ENCODE measurements at places on chromosomes 2 and 18.

DNA sequence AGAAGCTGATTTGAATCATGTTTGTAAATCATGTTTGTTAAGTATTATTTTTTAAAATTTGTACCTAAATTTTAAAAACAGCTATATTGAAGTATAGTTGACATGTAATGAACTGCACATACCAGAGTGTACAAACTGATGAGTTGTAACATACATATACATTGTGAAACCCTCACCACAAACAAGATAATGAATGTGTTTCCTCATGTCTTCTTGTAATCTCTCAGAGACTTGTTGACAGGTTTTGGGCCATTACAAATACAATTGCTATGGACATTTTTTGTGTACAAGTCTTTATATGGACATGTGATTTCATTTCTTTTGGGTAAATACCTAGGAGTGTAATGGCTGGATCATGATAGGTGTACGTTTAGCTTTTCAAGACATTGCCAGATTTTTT, 21.5 kb downstream of the WDR43 start:
- H3K4me1 ChIP-seq: peaks cover 11% of the 10 kb centered on the region
- H3K4me3 ChIP-seq: no peak overlapping the region

GRCh38 chr2:116141891-116142474, 1672.5 kb upstream of the DDX18 start:
- H3K36me3 ChIP-seq: peaks cover 2% of the 10 kb centered on the region
- no peak overlapping the region for H3K4me3 ChIP-seq
- no peaks in the 10 kb centered on the region for H3K4me1 ChIP-seq
- no peak overlapping the region for H3K27ac ChIP-seq
- H3K27me3 ChIP-seq: no peaks in the 10 kb centered on the region

GRCh38 chr2:29238497-29238896, 123.3 kb downstream of the CLIP4 start:
- H3K27ac ChIP-seq: no peak overlapping the region
- H3K36me3 ChIP-seq: no peaks in the 10 kb centered on the region
- H3K4me1 ChIP-seq: no peaks in the 10 kb centered on the region
- H3K4me3 ChIP-seq: no peak overlapping the region
- H3K27me3 ChIP-seq: peaks cover 51% of the 10 kb centered on the region

GRCh38 chr18:57841568-57841967, 38.5 kb upstream of the ATP8B1 start:
- no peak overlapping the region for H3K4me3 ChIP-seq
- no peak for DNase-seq
- H3K4me1 ChIP-seq: no peaks in the 10 kb centered on the region
- no peak overlapping the region for H3K27ac ChIP-seq
- H3K36me3 ChIP-seq: peaks cover under 1% of the 10 kb centered on the region

- no peaks in the 10 kb centered on the region for H3K4me1 ChIP-seq
- H3K27me3 ChIP-seq: peaks cover 21% of the 10 kb centered on the region
- H3K4me3 ChIP-seq: no peak overlapping the region
Observed at GRCh38 chr18:59736061-59736460, 38.8 kb upstream of the CCBE1 start.

DNA sequence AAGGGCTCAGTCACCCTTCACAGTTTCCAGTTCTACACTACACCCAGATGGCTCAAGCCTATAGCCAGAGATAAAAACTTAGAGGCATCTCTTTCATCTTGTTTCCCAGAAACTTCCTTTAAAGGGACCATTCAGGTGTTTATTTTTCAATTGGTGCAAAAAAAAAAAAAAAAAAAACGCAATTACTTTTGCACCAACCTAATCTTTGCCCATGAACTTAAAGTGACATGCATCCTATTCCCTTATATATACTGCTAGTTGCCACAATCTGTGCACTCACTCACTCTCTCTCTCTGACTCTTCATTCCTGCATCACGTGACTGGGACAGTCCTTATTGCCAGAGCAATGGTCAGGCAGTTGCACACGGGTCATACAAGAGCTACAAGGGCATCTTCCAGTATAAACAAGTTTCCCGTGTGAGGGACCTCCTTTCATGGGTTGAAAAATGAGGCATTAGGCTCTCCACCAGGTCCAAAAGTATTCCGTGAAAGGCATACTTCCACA, 789.4 kb downstream of the EPHA4 start:
- peaks cover 20% of the 10 kb centered on the region for H3K27me3 ChIP-seq
- H3K36me3 ChIP-seq: no peaks in the 10 kb centered on the region
- H3K27ac ChIP-seq: no peak overlapping the region
- no peak for DNase-seq

DNA sequence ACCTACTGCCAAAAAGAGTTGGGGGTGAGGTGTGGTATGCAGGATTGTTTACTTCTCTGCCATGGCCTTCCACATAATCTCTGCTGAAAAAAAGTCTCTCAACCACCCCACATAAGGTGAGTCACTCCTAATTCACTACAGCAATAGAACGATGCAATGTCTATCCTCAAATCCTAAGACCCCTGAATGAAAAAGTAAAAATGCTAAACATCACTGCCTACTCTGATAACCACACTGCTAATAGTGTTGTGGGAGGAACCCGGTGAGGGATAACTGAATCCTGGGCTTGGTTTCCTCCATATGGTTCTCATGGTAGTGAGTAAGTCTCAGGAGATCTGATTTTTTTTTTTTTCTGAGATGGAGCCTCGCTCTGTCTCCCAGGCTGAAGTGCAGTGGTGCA, 252.5 kb downstream of the PIEZO2 start:
- no peak for DNase-seq
- H3K36me3 ChIP-seq: no peaks in the 10 kb centered on the region
- no peaks in the 10 kb centered on the region for H3K4me1 ChIP-seq
- no peaks in the 10 kb centered on the region for H3K27me3 ChIP-seq
- H3K4me3 ChIP-seq: no peak overlapping the region
- no peak overlapping the region for H3K27ac ChIP-seq

GRCh38 chr2:28993206-28993960, 12.3 kb downstream of the TOGARAM2 start:
- H3K27me3 ChIP-seq: no peaks in the 10 kb centered on the region
- H3K4me3 ChIP-seq: no peak overlapping the region
- DNase-seq: no peak
- H3K27ac ChIP-seq: no peak overlapping the region
- H3K36me3 ChIP-seq: peaks cover 4% of the 10 kb centered on the region

DNA sequence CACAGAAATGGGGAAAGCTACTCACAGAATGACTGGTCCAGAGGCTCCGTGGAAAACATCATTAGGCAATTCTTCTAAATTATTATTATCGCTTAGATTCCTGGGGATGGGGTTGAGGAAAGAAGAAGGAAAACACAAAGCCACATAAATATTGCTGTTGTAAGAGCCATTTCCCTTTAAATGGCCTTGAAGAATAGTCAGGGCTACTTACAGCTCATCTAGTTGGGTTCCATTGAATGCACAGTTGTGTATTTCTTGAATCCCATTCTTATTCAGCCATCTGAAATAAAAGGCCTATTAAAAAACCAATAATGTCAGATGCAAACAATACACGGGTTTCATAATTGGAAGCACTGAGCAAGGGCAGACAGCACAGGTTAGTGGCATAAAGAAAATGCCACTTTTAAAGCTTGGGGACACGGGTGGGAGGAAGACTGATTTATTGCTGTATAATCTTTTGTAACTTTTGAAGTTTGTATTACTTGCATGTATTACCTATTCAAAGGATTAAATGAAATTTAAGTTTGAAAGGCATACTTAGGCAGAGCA, 171.4 kb downstream of the FSHR start:
- no peak for DNase-seq
- no peak overlapping the region for H3K27ac ChIP-seq
- H3K4me3 ChIP-seq: no peak overlapping the region
- peaks cover 2% of the 10 kb centered on the region for H3K36me3 ChIP-seq
- no peaks in the 10 kb centered on the region for H3K27me3 ChIP-seq

DNA sequence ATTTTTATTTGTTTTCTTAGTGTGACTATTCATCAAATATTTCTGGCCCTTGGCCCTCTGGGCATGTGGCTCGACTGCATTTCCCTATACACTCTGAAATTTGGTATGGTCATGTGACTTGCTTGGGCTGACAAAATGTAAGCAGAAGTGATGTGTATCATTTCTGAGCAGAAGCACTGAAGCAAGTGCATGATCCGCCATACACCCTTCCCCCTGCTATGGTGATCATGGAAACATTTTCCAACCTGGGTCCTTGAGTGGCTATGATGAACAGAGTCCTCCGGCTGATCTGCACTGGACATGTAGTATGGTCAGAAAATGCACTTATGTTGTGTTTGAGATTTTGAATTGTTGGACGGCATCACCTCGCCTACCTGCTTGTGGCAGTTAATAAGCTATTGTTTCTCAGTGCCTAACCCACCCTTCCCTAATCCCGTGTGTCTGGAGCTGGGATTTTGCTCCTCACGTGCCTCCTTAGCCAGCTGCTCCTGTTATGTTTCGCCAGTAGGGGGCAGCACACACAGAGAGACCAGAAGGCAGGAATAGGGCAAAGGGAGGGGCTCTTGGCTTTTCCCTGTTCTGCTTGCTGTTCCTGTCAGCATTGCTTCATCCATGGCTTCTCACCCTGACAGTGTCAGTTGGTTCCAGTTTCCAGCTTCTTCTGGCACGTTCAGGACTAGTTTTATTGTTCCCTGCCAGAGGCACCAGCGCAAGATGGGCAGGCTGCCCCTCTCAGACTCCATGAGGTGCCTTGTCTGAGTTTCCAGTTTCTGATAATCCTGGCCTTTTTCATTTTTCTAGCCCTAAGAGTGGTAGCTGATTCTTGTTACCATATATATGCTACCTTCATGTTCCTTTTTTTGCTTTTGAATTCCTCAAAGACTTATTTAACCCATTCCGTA, 207.4 kb downstream of the ARL6IP6 start:
- H3K4me1 ChIP-seq: no peaks in the 10 kb centered on the region
- no peak overlapping the region for H3K27ac ChIP-seq
- H3K27me3 ChIP-seq: peaks cover 9% of the 10 kb centered on the region
- H3K4me3 ChIP-seq: no peak overlapping the region
- no peaks in the 10 kb centered on the region for H3K36me3 ChIP-seq

GRCh38 chr2:141554810-141555209, 576.0 kb downstream of the LRP1B start:
- H3K27me3 ChIP-seq: no peaks in the 10 kb centered on the region
- H3K4me1 ChIP-seq: no peaks in the 10 kb centered on the region
- no peak for DNase-seq
- H3K36me3 ChIP-seq: no peaks in the 10 kb centered on the region
- H3K27ac ChIP-seq: no peak overlapping the region
- H3K4me3 ChIP-seq: no peak overlapping the region

GRCh38 chr18:34957864-34958259, 83.4 kb upstream of the MAPRE2 start:
- DNase-seq: no peak
- H3K27ac ChIP-seq: no peak overlapping the region
- no peak overlapping the region for H3K4me3 ChIP-seq
- no peaks in the 10 kb centered on the region for H3K4me1 ChIP-seq

- H3K4me1 ChIP-seq: no peaks in the 10 kb centered on the region
- DNase-seq: no peak
- no peaks in the 10 kb centered on the region for H3K36me3 ChIP-seq
- no peak overlapping the region for H3K4me3 ChIP-seq
Observed at GRCh38 chr2:9261231-9261883, 54.7 kb downstream of the ASAP2 start.

DNA sequence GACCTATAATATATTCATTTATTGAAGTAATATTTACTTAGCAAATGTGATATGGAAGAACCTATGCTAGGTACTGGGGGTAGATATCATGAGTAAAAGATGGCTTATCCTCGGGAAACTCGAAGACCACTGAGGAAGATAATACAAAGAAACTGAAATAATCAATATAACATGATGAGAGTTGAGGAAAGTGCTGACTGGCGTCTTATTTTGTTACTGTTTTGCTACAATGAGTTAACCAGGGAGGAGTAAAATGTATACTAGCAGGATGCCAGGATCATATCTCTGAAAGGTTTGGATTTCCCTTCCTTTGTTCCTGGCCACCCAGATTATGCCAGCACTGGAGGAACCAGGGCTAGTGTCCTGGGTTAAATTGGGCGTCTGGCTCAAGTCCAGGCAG, 111.7 kb upstream of the SPATS2L start:
- H3K4me1 ChIP-seq: no peaks in the 10 kb centered on the region
- H3K4me3 ChIP-seq: no peak overlapping the region
- peaks cover 56% of the 10 kb centered on the region for H3K27me3 ChIP-seq
- no peak for DNase-seq
- no peaks in the 10 kb centered on the region for H3K36me3 ChIP-seq

- no peak overlapping the region for H3K27ac ChIP-seq
- DNase-seq: no peak
- no peaks in the 10 kb centered on the region for H3K27me3 ChIP-seq
- no peaks in the 10 kb centered on the region for H3K4me1 ChIP-seq
Observed at GRCh38 chr2:66461664-66462500, 27.0 kb downstream of the MEIS1 start.

DNA sequence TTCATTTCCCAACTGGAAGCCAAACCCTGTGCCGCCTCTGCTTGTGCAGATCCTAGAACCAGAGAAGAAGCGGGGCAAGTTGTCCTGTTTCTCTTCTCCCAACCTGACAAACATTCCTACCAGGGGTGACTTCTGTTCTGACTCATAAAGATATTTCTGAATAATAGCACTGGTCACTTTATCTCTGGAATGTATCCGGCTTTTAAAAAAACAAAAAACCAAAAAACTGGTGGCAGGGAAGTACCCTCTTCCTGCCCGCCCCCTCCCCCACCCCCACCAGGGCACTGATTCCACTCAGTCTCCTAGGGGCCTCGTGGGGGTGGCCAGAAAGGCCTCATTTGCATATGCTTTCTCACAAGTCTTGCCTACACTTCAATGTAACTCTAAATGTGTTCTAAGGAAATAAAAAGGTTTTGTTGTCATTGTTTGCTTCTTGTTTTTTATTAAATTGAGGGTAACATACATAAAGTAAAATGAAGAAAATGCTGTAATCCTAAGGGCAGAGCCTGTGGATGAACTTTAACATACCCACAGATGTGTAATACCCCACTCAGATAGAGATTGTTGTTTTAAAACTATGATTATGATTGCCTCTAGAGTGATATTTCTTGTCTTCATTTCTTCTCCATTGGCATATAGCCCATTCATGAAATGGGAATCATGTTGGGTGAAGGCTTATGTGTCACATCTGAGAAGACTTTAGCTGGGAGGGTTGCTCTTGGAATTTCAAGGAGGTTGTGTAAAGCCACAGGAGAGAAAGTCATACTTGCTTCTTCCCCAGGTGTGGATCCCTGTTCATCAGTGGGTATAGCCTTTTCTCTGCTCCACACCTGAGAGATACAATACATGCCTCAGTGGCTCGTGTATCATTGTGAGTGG, 5.3 kb upstream of the FOSL2 start:
- no peak overlapping the region for H3K4me3 ChIP-seq
- H3K27ac ChIP-seq: no peak overlapping the region
- H3K4me1 ChIP-seq: peaks cover 24% of the 10 kb centered on the region

Data from central memory CD8-positive, alpha-beta T cell (primary cell).